ENCODE measurements at places on chromosomes 2 and 18.

DNA sequence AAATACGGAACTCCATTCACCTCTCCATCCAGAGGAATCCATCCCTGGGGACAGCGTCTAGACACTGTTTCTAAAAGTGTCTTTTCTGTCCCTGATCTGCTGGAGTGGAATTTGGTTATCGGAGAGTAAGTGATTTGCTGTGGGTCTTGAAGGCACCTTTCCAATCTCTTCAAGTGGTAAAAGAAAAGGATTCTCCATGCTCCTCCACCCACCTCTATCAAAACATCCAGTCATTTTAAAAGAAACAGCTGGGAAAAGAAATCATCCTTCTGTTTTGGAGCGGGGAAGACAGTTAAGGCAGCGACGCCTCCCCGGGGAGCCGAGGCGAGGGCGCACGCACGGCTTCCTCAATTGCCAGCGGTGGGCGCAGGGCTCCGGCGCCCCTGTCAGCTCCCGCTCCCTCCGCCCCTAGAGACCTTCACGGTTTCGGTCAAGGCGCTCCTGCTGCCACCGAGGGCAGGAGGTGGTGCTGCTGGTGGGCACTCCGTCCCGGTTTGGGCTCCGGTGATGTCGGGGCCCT, 547 bp downstream of the SLC35F5 start:
- DNase-seq = no peak

DNA sequence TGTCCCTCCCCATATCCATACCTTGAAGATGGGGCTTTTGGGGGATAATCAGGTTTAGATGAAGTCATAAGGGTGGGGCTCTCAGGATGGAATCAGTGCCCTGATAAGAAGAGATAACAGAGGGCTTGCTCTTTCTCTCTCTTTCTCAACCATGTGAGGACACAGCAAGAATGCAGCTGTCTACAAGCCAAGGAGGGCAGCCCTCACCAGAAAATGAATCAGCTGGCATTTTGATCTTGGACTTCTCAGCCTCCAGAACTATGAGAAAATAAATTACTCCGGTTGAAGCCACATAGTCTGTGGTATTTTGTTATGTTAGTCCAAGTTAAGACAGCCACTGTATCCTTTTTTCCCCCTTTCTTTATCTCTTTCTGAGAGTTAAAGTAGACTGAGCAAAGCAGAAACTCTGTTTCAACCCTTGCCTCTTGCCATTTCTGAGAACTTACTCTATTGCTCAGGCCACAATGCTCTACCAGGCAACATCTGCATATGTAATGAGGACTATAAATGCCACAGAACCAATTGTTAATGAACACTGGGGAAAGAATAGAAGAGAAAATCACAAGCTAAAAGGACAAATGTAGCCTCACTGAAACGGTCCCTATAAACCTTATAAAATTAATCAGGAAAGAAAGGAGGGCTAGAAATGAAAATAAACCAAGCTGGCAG, 56.9 kb downstream of the SRBD1 start:
- DNase-seq = no peak

DNA sequence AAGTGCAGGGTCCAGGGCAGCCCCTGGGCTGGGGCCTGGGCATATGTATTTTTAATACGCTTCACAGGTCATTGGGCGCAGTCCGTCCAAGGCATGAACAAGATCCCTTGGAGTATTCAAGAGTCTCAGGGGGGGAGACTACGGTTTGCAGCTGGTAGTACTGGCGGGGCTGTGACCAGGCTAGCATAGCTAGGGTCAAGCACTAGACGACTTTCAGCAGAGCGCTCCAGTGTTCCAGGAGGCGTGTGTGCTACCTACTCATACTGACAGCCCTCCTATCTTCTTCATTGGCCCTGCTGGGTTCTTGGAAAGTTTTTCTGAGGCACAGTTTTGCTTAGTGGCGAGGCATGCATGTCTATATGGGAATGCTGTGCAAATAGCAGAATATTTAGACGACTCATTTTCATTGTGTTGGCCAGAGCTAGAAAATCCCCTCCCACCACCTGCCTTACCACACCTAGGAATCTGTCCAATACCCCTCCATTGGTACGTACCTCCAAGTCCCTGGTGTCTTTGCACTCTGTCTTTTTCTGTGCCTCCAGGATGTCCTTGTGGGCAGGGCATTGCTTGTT, 68.2 kb downstream of the GLI2 start:
- no peak for DNase-seq

DNA sequence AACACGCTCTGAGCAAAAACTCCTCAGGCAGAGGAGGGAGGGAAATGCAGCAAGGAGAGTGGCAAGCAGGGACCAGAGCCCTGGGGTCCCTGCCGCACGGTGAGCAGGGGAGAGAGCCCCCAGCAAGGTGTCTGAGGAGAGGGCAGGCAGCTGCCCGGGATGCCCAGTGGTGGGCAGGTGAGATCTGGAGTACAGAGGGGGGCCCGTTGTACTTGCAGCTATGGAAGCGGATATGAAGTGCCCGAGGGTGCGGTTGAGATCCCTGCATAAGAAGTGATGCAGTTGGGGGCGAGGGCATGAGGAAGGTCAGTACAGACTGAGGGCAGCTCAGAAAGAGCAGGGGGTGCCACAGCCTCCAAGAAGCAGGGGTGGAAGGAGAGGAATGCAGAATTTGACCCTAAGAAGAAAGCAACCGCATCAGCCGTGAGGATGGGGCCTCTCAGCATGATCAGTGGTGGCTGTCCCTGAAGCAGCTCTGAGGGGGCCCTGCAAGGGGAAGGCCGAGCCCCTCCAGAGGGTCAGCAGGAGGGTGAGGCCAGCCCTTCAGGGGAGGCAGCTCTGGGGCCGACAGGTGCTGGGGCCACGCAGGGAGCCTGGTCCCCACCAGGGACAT, 29.4 kb downstream of the MTERF4 start:
- no peak for DNase-seq

GRCh38 chr2:218959761-218960308, 369 bp downstream of the CDK5R2 start:
- no peak for DNase-seq

- no peak for DNase-seq
Observed at GRCh38 chr2:24183366-24184069, 8.7 kb downstream of the FAM228A start.

DNA sequence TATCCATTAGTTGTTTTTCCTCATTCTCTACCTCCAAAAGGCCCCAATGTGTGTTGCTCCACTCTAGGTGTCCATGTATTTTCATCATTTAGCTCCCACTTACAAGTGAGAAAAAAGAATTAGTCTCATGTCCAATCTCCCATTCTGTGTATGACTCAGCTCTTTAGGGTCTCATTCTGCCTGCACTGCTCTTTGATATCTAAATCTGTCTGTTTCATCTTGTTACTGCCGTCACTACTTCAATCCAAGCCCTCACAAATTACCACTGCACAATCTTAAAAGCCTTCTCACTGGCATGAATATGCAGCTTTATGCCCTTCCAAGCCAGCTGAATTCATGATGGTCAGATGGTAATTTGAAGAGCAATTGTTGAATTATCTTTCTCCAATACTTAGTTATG, 480.5 kb downstream of the TRIB2 start:
- no peak for DNase-seq
